Eye (tissue), 1 donor: ENCODE measurements at places on chromosomes 5 and 9.

- DNase-seq, result peak; percentile 76
Measured at GRCh38 chr5:32443541-32444430, 754 bp downstream of the ZFR start.

DNA sequence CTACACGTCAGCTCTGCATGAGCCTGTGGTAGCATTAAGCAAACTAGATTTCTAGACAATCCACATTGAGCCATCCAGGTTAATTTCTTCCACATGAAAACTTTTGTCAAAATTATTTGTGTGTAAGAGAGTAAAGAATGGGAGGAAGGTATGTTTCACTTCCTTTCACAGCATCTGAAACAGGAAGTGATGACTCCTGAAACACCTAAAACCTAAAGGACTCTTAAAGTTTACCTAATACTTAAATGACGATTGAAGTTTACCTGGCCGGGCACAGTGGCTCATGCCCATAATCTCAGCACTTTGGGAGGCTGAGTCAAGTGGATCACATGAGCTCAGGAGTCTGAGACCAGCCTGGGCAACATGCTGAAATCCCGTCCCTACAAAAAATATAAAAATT is 223.8 kb downstream of the CEMIP2 start:
- DNase-seq, result no peak

DNA sequence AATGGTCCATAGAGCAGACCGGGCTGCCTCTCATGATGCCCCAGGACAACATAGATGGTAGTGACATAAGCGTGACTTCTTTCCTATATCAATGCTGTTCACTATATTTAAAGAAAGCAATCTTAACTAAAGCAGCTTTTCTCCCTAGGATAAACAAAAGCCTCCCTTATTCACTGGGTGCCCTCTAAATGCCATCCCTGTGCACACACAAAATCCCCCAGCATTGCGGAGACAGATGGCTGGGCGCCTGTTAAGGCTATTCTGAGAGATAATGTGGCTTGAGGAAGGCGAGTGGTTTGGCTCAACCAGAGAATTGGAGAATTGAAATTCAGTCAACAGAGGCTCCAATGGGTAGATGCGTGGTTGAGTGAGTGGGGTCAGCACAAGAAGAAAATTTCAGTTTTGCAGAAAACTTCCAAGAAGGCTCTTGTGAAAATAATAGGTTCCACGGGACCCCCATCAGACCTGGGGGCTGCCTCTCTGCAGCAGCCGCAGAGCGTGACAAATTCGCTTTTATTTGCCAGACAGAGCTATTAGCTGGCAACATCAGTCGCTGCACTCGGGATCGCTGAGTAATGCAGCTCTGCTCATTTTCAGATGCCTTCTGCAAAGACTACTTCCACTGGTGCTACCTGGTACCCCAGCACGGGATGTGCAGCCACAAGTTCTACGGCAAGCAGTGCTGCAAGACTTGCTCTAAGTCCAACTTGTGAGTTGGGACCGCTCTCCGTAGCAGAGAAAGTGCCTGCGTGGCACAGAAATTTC is 103.9 kb upstream of the ICE1 start:
- DNase-seq, result peak; percentile 38

DNA sequence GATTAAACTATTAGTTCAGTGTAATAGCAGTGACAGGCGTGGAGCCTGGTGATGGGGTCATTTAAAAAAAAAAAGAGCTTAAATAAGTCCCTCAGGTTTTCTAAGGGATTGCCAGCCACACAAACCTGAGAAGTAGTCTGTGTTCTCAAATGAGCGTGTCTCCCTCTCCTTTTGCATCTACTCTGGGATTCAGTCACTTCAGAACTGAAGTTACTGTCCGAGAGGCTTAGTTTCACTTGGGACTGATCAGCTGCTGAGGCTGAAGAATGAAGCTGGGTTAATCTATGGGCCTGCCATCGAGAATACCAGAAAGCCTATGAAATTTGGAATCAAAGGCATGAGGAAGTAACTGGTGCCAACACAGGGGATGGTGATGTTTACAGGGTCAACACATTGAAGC is 310.1 kb downstream of the ADAMTS6 start:
- no peak for DNase-seq

- DNase-seq, result no peak
Measured at GRCh38 chr9:135698767-135699166, 514 bp downstream of the SOHLH1 start.

GRCh38 chr9:124697326-124698200 is 73.5 kb downstream of the NR6A1 start:
- DNase-seq, result peak; percentile 33

- DNase-seq, result peak; percentile 18
Measured at GRCh38 chr5:43627028-43627427, 24.0 kb downstream of the NNT start.

GRCh38 chr5:89246252-89246651 is 363.3 kb upstream of the MEF2C start:
- no peak for DNase-seq

- DNase-seq, result no peak
Measured at GRCh38 chr5:54066433-54066832, 243.9 kb downstream of the ARL15 start.

DNA sequence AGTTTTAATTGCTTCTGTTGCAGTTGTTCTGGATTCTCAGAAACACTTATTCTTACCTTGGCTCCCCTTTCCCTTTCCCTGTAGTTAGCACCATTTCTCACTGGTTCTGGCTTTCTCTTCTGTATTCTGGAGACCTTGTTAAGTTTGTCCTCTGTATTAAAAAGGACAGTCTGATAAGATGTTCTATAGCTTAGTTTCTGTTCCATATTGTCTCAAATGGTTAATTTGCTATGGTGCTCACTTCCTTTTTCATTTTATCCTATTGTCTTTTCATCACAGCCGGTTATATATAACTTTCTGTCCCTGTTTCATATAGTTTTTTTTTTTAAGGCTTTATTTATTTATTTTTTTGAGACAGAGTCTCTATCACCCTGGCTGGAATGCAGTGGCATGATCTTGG is 41.4 kb upstream of the KIAA1958 start:
- DNase-seq, result no peak

DNA sequence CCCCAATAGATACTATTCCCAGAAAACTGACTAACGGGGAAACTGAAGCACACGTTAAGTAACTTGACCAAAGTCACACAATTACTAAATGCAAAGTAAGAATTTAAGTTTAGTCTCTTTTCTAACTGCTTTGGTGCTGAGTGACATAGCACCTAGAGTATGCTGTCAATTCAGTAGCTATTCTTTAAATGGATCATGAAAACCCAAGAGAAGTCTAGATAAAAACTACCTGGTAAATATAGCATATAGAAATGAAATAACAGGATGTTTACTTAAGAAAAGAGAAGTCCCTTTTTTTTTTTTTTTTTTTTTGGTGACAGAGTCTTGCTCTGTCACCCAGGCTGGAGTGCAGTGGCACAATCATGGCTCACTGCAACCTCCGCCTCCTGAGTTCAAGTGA is 129.2 kb downstream of the PDE4D start:
- no peak for DNase-seq

DNA sequence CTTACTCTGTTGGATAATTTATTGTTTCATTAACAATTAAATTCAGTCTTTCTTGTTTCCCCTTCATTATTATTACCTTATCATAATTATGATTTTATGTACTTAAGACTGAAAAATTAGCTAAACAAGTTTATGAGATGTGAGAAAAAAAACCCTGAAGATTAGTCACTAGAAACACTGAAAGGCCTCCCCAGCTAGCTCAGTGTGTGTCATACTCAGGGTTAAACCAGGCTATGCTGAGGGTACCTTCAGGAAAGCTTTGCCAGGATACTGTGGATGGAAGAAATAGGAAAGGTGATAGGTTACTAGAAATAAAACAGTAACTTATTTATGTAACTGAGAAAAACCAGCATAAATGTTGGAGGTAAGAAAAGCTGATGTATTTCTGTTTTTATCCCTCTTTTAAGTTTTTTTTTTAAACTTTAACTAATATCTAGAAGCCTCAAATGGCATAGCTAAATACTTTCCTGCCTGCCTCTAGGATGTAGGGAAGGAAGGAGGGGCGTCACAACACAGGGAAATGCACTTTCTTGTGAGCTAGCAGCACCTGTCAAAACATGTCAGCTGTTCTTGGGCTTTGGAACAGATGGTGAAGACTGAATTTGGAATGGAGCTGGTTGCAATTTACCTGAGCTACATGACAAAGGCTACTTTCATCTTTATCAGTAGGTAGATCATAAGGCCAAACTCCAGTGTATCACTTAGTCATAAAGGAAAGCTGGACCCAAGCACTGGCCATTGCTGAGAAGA is 24.2 kb downstream of the NMRK1 start:
- DNase-seq, result no peak

DNA sequence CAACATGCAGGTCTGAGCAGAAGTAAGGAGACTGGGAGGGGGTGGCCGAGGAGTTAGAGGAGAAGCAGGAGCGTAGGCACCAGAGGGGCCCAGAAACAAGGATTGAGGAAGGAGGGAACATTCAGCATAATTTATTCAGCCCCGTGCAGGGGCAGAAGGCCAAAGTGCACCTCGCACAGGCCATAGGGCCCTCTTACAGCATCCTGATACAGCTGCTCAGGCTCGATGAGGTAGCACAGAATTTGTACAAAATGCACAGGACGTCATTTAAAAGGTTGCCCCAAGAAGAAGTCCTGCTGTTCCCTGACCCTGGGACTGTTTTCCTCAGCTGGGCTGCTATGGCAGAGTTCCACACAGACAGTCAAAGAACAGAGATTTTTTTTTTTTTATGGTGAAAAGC is 2.1 kb upstream of the GRM6 start:
- no peak for DNase-seq

- peak; percentile 89 for DNase-seq
Measured at GRCh38 chr9:121399883-121400607, 30.0 kb upstream of the STOM start.

GRCh38 chr5:1446602-1447343 is 1.5 kb upstream of the SLC6A3 start:
- no peak for DNase-seq

DNA sequence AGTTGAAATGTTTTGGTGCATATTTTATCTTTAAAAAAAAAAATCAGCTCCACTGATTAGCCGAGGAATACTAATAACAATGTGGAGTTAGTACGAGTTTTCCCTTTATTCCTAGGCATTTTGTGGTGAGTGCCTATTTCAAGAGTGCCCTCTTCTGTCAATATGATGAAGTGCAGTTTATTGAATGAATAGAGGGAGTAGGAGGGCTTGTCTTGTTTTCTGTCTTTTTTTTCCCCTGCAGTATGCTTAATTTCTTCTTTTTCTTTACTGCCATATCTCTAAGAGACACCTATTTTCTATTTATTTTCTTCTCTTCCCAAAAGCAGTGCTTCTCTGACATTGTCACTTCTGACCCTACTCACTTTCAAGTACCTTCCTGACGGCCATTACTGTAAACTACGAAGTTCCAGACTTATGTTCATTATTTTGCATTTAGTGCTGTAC is 169.6 kb upstream of the PITX1 start:
- DNase-seq, result no peak

DNA sequence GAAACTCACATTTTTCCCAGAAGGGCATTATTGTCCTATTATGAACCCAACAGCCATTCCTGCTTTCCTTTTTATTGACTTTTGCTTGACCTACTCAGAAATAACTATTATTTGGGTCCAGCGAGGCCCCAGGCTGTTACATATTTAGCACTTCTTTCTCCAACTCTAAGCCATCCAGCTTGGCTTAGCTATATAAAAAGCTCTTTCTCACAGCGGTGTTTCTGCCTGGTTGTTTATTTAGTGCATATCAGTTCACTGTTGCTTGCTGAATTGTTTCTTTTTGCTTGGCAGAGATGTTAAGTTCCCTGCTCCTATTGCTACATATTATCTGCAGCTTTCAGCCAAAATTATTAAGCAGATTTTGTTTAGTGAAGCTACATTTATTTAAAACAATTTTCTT is 1156.8 kb upstream of the SEMA6A start:
- peak; percentile 9 for DNase-seq

- DNase-seq, result no peak
Measured at GRCh38 chr5:74552101-74552500, 88.4 kb downstream of the ENC1 start.

DNA sequence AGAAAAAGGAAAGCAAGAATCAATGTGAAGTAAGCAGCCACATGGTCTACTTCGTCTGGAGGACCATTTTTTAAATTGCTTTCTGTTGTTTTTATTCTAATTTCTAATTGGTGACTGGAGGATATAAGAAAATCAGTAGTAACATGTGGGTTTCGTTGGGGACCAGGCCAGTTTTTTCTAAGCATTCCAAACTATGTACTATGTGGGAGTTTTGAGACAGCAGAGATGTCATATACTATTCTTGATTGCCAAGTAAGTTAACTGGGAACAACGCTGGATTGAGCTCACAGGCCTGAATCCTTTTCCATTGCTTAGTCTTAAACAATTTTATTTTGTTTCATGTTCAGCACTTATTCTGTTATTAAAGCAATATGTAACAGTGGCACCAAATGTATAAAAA is 225.7 kb downstream of the TMEM167A start:
- DNase-seq, result no peak
